ENCODE measurements at places on chromosomes 12 and 14. TPM values are rescaled to one million over a fixed set of nuclear protein-coding genes. Genes with fewer than 3 reads are reported as not detected.
A peak's percentile ranks its signal among the peaks of the same experiment; 100 is the strongest.

Gene CDCA3
- total RNA-seq = 147 TPM

Gene KLRC2
- not detected for total RNA-seq

GRCh38 chr14:44896275-44897040 lies 65.3 kb downstream of the KLHL28 start:
- no peaks in the 10 kb centered on the region for H3K27me3 ChIP-seq
- 0 out of 2 replicates have a peak, but pooled peaks cover 3% of the 10 kb centered on the region for H3K4me1 ChIP-seq
- H3K27ac ChIP-seq = no peak overlapping the region
- H3K4me3 ChIP-seq = peak overlapping the region; percentile 12

DNA sequence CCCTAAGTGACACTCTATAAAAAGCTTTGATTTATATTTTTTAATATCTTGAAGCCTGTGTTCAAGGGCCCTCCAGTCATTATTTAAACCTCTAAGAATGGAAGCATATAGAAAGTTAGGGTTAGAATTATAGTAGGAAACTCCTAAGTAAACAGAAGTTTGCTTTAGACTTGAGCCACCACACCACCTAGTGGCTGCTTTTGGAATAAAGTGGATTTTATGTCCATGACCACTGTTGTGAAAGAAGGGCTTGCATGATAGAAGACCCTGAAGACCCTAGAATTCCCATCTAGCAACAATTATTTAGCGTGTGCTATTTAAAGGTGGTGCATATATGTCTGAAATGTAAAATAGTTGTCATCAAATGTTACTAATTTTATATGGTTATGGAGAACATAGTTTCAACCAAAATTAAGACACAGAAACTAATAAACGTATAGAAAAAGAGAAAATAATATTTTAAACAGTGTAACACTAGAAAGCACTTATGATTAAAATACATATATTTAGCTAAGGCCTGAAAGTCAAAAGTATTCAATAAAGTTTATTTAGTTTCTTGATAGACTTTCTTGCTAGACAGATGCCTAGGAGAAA lies 21.3 kb downstream of the LRRIQ1 start:
- H3K27ac ChIP-seq = no peak overlapping the region
- H3K27me3 ChIP-seq = no peaks in the 10 kb centered on the region
- DNase-seq = peak; percentile 39
- no peaks in the 10 kb centered on the region for H3K4me1 ChIP-seq
- no peaks in the 10 kb centered on the region for H3K36me3 ChIP-seq
- no peak overlapping the region for H3K4me3 ChIP-seq

DNA sequence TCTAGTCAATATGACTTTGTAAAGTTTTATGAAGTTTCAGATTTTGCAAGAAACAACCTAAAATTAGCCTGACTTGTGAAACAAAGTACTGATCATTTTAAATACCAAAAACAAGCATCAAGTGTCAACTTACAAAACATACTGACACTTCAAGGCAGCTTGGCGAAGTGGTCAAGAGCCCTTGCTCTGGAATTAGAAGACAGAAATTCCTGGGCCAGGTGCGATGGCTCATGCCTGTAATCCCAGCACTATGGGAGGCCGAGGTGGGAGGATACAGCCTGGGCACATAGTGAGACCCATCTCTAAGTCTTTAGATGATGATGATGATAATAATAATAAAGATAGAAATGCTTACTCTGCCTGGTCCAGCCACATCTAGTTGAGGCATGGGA lies 45.4 kb upstream of the NR2C1 start:
- H3K4me3 ChIP-seq = no peak overlapping the region
- no peaks in the 10 kb centered on the region for H3K36me3 ChIP-seq
- H3K27me3 ChIP-seq = no peaks in the 10 kb centered on the region
- no peak overlapping the region for H3K27ac ChIP-seq

Gene OTX2
- total RNA-seq = not detected

GRCh38 chr14:50249136-50249775 lies 17.9 kb upstream of the SOS2 start:
- H3K27me3 ChIP-seq = no peaks in the 10 kb centered on the region
- H3K4me3 ChIP-seq = no peak overlapping the region
- H3K4me1 ChIP-seq = no peaks in the 10 kb centered on the region
- no peaks in the 10 kb centered on the region for H3K36me3 ChIP-seq

Gene MYF5
- not detected for total RNA-seq

- no peaks in the 10 kb centered on the region for H3K36me3 ChIP-seq
- H3K27me3 ChIP-seq = no peaks in the 10 kb centered on the region
- no peak overlapping the region for H3K27ac ChIP-seq
- H3K4me3 ChIP-seq = no peak overlapping the region
These were observed 545.7 kb upstream of the MIS18BP1 start for GRCh38 chr14:45798659-45799058.

Measured in Caco-2 (cell line).